NCI-H1930 (cell line): ENCODE measurements at places on chromosomes 5 and 9.

DNA sequence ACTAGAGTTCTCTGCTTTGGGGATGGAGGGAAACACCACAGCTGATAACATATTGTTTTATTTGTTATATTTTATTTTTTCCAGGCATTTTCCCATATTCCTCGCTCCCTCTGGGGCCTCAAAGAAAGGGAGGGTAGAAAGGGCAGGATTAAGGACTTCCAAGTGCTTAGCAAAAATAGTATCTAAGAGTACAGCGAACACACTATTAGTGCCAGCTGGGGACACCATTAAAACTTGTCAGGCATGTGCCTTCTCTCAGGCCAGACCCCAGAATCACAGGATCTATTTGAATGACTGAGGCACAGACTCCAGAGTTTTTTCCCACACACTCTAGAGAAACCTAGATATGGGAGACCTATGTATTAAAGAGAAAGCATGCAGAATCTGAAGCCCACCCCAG is 451.0 kb upstream of the TRPC7 start:
- DNase-seq = no peak

DNA sequence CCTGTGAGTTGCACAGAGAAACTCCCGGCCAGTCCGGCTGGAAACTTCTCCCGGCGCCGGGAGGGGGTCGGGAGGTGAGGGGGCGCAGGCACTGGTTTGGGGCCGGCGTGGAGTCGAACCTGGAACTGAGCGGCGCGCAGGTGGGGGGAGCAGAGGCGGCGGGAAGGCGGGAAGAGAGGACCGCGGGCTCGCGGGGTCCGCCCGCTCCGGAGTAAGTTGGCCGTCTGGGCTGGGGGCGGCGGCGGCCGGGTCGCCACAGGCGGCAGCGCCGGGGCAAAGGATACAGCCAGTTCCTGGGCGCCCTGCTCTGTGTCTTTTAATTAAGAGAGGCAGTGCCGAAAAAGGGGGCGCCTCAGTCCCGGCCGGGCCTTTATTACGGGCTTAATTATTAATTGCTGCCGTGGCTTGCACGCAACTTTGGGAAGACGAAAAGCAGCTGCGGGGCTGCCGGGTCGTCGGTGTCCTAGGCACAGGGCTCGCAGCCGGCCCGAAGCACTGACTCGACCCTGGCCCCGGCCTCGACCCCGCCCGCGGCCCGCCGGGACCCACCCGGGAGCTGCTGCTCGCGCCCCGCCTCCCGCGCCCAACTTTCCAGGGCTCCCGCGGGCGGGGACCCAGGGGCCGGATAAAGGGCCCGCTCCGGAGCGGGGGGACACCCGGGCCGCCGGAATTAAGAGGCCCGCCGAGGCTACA is 1.1 kb downstream of the NTNG2 start:
- no peak for DNase-seq

- no peak for DNase-seq
Observed at GRCh38 chr5:88813805-88814575, 69.0 kb downstream of the MEF2C start.

DNA sequence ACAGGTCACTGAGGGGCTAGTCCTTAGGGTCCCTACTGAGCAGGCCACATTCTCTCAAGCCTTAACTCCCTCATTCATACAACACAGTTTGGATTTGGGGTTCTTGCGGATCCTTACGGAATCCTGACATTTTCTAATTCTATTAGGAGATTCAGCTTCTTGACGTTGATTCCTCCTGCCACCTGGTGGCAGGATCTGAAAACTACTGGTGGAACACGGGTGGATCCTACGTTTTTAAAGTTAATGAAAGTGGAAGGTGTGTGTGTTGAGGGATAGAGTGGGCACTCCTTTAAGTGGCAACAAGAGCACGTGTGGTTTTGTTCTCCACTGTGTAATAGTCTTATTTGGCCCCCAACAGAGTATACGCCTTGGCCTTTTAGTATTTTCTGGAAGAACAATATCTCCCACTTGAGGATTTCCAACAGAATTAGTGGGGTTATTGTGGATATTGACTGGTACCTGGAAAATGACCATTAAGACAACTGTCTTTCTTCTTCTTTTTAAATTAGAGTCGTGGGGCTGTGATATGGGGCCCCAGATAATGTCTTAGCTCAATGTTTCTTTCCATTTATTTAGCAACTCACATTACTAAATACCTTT is 25.2 kb downstream of the SLC28A3 start:
- DNase-seq = peak; percentile 56
